Panc1 (cell line): ENCODE measurements at places on chromosomes 7 and 10. TPM values are rescaled to one million over a fixed set of nuclear protein-coding genes. Genes with fewer than 3 reads are reported as not detected.

TASOR2 gene
- 57.4 TPM for total RNA-seq

HMX2 gene
- 2.7 TPM for total RNA-seq

PI4K2A gene
- total RNA-seq: 22.8 TPM

NRG3 gene
- total RNA-seq: 0.08 TPM

SOSTDC1 gene
- total RNA-seq: not detected

COX19 gene
- 14.4 TPM for total RNA-seq

DNA sequence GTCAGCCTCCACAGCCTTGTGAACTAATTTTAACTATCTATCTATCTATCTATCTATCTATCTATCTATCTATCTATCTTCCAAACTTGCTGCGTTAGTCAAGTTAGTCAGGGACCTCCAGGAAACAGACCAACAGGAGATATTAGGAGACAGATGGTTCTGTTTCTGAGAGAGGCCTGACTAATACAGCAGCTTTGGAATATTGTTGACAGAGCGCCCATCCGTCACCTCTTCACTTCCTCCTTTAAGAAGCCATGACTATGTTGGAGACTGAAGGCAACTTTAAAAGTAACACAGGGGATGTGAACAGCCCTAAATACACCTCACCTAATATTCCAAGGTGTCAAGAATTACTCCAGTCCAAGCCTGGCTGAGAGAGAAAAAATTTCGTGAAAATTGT, 280.9 kb upstream of the IGFBP3 start:
- DNase-seq: no peak

GRCh38 chr10:21174715-21175495, 277.8 kb upstream of the NEBL start:
- DNase-seq: no peak

DNA sequence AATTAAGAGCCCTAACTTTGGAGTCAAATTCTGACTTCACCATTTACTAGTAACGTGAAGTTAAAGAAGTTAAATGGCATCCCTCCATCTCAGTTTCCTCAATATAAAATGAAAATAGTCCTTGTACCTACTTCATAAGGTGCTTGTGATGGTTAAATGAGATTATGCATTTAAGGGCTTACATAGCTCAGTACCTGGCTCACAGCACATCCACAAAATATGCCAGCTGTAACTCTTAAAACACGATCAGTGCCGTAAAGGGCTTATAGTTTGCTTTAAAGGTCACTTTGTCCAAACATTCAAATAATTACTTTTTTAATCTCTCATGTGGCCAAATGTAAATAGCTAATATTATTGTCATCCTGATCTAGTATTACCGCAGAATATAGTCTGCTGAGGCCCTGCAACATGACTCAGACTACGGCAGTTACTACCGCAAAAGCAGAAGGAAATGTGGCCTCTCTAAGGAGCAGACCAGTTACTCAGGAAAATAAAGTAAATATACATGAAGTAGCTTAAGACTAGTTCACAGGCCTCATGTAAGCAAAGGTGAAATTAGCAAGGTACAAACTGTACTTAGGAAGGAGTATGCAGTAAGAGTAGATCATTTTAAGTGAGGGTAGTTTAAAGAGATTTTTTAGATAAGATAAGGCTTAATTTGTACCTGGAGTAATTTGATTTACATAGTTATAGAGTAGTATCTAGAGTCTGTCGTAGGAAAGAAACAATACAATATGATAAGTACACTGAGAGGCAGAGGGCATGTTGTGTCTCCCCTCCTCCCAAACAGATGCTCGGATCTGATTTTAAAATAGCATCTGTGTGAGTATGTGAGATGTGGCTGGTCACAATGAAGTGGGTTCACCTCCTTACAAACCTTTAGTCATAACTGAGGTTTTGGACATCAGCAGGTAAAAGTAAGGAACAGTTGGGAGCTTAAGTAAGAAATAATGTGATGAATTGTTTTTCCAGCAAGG, 13.1 kb downstream of the CASP2 start:
- DNase-seq: no peak

- no peak for DNase-seq
Measured at GRCh38 chr7:92244808-92245486, 767 bp downstream of the KRIT1 start.

DNA sequence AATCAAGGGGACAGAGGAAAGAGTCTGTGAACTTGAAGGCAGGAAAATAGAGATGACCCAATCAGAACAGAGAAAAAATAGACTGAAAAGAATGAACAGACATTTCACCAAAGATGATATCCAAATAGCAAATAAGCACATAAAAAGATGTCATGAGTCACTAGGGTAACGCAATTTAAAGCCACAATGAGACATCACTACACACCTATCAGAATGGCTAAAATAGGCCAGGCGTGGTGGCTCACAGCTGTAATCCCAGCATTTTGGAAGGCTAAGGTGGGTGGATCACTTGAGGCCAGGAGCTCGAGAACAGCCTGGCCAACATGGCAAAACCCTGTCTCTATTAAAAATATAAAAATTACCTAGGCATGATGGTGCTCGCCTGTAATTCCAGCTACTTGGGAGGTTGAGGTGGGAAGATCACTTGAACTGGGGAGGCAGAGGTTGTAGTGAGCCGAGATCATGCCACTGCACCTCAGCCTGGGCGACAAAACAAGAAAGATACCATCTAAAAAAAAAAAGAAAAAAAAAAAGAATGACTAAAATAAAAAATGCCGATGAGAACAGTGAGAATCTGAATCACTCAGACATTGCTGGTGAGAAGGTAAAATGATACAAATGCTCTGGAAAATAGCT, 100.9 kb downstream of the LHPP start:
- DNase-seq: no peak

DNA sequence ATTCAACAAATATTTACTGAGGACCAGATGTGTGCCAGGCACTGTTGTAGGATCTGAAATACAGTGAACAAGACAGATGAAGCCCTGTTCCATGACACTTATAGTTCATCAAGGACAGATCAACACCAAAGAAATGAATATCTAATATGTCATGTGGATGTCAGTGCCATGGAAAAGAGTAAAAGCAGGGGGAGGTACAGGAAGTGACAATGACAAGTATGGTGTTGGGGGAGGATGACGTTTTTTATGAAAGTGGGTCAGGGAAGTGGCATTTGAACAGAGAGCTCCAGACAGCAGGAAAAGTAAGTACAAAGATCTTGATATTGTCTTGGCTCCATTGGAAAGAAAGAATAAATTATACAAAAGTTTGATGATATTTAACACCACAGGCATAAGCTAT, 7.0 kb upstream of the SFMBT2 start:
- no peak for DNase-seq

DNA sequence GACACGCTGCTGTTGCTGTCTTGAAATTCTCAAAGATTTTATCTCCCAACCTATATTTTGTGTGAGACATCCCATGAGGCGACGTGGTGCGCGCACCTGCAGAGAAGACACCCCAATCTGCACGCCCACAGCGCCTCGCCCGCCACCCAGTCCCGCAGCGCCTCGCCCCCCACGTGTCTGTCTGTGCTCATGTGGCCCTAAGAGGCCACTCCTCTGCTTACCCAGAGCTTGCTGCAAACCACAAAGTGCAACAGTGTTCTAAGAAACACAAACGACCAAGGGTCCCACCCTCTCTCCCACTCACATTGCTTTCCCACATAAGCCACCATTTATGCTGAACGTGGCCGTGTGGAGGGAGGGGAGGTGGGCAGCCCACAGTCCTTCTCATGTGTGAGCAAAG, 287.2 kb downstream of the PTPRN2 start:
- DNase-seq: no peak

DNA sequence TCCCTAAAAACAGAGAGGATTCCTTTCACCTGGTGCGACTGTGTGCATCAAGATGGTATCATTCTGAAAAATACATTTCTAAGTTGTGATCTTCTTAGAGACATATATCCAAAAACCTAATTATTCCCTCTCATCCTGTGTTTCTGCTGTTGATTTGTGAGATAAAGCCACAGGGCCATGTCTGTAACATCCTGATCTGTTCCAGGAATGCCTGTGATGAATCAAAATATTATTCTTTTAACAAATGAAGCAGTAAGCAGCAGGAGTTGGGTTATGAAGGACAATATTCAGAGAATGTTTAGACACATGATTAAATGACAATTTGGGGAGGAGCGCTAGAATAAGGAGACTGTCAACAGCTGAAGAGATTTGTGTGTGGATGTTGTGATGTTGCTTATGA, 731.4 kb downstream of the KCNMA1 start:
- no peak for DNase-seq

DNA sequence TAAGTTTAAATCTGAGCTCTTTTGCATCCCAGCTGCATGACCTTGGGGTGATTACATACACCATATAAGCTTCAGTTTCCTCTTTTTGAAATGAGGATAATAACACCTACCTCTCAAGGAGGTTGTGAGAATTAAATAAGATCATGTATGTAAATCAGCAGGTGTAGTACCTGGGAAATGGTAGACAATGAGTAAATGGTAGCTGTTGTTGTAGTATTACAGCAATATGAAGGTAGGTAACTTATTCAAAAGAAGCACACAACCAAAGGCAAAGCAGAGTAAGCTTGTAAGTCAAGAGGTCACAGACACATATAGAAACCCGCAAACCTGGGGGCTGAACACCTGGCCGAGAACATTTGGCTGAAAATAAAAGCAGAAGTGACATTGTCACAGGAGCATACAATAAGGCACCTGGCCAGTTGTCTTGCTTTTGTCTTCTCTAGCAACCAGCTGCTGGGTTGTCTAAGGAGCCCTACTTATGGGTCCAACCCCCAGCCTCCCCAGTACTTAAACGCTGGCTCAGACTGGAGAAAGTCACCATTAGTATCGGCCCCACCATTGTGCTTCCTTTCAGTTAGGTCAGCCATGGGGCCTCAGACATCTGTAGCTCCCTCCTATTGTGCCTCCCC, 203.6 kb upstream of the MKLN1 start:
- DNase-seq: no peak

- DNase-seq: no peak
Measured at GRCh38 chr7:157426463-157427301, 89.9 kb downstream of the DNAJB6 start.

DNA sequence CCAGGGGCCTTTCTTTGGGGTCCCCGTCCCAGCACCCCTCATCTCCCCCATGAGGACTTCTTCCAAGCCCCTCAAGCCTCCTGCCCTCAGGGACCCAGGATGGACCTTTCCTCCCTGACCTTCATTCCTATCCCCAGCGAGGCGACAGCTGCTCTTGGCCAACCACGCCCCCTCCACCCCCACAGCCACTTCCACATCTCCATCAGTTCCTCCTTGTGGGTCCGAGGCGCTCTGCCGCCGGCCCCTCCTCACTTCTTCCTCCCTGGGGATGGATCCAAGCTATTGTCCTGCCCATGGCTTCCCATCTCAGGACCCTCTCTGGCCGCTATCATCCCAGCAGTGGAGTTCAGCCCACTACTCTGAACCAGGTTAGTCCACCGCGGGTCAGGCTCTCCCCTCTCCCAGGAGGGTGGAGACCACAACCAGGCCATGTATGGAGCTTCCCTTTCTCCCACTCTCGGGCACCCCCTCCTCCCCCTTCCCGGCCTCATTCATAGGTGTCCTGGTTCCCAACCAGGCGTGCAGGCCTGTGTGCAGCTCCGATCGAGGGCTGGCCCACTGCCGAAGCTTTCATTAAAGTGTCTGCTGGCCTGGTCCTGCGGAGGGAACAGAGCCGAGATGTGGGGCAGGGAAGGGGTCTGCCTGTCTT, 1.7 kb upstream of the SH2B2 start:
- no peak for DNase-seq

- no peak for DNase-seq
Measured at GRCh38 chr10:70799124-70799523, 13.9 kb upstream of the TBATA start.
